ENCODE measurements at places on chromosomes 12 and 14.

- DNase-seq, result no peak
Observed at GRCh38 chr14:38544776-38545175, 288.9 kb upstream of the CLEC14A start.

- no peak for DNase-seq
Observed at GRCh38 chr12:6827437-6827911, 733 bp upstream of the P3H3 start.

DNA sequence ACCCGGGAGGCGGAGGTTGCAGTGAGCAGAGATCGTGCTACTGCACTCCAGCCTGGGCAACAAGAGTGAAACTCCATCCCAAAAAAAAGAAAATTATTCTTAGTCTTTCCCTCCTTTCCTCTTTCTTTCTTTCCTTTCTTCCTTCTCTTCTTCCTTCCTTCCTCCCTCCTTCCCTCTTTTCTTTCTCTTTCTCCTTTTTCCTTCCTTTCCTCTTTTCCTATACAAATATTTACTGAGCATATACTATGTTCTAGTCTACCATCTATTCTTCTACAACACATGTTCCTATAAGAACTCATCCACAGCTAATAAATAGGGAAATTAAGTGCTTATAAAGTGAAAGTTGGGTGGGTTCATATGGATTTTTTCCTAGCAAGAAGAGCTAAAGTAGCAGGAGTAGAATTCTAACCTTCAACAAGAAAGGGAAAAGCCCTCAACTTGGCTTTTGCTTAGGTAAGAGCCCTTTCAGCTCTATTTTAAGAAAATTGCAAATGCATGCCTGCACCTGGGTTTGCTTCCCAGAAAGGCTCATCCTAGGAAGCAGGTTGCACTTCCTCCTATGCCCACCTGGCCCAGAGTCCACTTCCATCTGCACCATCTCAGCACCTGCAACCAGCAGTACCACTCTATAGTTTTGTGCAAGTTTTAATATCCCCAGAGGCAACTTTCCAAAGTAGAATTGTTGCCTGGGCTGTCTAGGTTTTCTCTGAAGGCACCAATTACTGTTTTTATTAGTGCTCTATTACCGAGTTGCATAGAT is 122.0 kb upstream of the CCND2 start:
- no peak for DNase-seq

DNA sequence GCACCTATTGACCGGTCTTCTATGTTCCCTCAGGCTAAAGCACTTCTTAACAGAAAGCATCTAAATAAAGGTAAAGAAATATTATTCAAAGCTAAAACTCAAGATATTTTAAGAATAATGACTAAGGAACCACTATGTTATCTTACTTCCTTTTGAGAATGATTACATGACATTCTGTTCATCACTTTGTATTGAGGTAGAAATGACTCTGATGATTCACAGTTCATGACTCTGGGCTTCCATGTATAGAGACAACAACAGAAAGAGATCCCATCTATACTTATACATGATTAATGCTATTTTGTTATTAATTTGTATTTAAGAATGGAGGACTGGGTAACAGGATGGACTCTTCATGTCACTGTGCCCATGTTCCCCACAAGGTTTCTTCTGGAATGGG is 218.3 kb upstream of the OR4E1 start:
- DNase-seq, result no peak

- no peak for DNase-seq
Observed at GRCh38 chr12:104345234-104346066, 41.9 kb downstream of the EID3 start.

DNA sequence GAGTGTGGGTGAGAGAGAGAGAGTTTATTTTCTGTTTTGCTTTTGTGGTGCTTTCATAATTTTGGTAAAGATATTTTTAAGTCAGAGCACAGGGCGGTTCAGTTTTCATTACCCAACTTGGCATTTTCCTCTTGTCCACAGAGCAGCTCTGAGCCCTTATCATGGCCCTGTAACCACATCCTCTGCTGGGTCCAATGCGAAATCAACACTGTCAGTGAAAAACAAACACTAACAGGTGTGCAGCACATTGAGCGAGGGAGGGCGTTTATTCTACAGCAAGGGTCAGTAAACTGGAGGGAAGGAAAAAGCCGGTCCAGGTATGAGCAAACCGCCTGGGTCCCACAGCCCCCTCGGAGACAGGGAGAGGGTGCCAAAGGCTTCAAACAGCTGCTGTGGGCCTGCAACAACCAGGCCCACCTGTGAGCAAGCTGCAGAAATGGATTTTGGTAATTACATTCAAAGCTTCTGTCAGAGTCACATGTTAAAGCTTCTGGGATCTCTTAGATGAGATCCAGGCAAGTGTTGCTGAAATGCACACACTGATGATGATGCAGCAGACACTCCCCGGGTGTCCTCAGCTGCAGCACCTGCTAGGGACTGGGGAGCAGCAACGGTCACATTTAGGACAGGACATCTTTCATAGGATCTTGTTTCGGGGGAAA is 132.7 kb upstream of the DYRK2 start:
- DNase-seq, result no peak

DNA sequence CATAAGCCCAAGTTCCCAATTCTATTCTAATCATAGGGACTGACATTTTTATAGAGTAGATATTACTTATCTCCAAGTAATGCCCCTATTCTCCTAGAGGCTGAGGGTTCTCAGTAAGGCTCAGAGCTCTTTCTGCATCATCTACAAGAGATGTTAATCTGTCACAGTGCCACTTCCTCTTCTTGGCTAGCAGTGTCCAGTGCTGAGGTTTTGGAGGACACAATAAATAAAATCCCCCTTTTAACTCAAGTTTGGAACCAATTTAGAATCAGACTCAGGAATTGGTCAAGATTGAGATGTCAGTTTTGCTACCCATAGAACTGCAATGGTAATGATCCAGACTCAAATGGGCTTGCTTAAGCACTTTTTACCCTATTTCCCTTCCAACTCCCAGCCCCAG is 154.1 kb upstream of the ARID2 start:
- no peak for DNase-seq

GRCh38 chr12:108928695-108929094 is 48.8 kb downstream of the DAO start:
- no peak for DNase-seq

DNA sequence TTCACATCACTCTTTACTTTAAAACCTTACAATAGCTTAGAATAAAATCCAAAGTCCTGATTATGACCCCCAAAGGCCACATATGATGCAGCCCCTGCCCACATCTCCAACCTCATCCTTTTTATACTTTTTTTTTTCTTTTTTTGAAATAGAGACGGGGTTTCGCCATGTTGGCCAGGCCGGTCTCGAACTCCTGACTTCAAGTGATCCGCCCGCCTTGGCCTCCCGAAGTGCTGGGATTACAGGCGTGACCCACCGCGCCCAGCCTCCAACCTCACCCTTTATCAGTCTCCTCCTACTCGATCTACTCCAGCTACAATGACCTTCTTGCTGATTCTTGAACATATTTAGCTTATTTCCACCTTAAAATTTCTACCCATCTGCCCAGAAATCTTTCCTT is 1.2 kb upstream of the MAPKAPK5 start:
- DNase-seq, result no peak

DNA sequence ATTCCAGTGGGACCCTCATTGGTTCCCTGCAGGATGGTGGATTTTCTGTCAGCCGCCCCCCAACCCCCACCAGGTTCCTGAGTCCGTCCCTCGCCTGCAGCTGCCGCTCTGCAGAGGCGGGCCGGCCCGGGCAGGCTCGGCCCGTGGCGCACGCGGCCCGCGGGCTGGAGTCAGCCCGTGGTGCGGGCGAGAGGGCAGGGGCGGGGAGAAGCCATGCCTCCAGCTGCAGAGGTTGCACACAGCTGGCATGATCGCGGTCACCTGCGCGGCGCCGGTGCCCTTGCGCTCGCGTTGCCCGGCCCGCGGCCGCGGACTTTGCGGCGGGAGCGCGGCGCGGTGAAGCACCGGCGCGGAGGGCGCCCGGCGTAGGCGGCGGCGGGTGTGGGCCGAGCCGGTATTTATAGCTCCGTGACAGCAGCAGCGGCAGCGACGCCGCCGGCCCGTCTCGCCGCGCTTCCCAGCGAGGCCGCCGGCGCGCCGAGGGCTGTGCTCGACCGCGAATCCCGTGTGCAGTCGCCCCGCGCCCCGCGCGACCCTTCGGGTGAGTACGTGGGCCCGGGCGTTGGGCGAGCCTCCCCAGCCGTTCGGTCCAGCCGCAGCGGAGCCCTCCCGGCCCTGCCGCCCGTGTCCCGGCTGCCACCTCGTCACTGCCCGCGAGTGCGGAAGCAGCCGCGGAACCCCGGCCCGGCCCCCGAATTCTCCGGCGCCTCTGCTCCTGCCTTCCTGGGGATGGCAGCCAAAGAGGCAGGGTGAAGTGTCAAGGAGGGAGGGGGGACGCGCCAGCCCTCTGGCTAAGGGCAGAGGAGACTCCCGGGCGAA is at the start of gene TMEM117:
Gene TMEM117 (plus strand): TSS at position 426 of the 819 bp plus-strand sequence.
- no peak for DNase-seq

Data from CMK (cell line).